Myometrial cell (primary cell): ENCODE measurements at places on chromosomes 3 and 15. TPM values are rescaled to one million over a fixed set of nuclear protein-coding genes. Genes with fewer than 3 reads are reported as not detected.

LRCH3 gene
- 15.0 and 17.9 TPM in 2 replicates for total RNA-seq

ARGFX gene
- not detected in 2 replicates for total RNA-seq

UBAP1L gene
- total RNA-seq = 0.18 and 0.29 TPM in 2 replicates

ECE2 gene
- not detected in 2 replicates for total RNA-seq
